Coronary artery (tissue), 2 donors: ENCODE measurements at places on chromosomes 7 and 10.
A peak's percentile ranks its signal among the peaks of the same experiment; 100 is the strongest.

DNA sequence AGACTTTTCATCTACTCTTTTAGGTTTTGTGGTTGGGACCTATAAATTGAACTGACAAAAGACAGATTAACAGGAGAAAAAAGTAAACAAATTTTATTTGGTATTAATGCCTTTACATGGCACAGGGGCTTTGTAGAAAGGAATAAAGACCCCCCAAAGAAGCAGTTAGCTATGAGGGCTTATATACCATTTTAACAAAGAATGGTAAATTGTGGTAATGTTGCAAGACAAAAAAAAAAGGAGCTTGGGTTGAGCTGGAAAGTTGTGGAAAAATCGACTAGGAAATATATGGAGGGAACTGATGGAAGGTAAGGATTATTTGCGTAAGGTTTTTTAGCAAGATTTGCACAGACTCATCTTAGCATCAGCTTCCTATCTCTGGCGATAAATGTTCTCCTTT is 84.6 kb downstream of the JCAD start:
- no peak for DNase-seq

- no peak for DNase-seq
Measured at GRCh38 chr10:104317269-104317710, 21.0 kb downstream of the ITPRIP start.

GRCh38 chr10:117096599-117097201 is 41.4 kb downstream of the VAX1 start:
- DNase-seq, result no peak

DNA sequence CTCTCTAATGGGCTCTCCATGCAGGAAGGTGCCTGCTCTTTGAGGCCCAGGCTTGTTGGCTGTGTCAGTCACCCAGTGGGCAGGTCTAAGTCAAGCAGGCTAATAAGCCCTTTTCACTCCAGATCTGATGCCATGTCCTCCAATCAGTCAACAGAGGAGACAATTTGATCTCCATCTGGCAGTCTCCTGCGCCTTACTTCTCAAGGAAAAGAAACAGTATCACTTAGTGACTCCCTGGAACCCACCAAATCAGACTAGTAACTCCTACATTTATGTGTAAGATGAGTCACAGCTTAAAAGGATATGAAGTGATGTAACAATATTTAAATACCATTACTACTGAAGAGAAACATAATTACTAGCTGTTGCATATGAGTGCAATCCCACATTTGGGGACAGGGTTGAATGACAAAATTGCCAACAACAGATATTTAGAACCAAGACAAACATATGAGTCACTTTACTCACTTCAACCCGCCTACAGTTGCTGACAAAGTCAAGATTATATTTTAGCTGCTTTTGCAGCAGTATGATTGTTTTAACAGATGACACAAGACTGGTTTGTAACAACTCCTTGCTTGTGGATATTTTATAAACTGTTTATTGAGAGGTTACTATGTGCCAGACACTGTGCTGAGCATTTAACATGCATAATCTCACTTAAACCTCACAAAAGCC is 72.1 kb downstream of the USP6NL start:
- no peak for DNase-seq

DNA sequence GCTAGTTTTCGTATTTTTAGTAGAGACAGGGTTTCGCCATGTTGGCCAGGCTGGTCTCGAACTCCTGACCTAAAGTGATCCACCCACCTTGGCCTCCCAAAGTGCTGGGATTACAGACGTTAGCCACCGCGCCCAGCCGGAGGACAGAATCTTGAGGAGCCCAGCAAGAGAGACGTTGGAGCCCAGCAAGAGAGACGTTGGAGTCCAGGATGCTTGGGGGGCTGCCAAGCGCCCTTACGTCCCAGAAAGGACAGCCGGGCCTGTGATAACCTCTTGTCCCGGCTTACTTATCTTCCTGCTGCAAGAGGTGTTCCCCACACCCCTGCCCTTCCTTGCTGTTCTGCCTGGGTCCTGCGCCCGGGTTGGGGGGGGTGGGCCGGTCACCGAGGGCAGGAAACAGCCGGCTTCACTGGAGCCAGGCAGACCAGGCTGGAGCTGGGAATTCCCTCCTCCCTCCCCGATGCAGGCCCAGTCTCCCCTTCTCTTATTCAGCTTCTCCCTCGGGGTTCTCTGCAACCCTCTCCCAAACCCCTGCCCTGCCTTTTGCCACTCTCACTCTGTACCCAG is 1.9 kb upstream of the EPHB4 start:
- DNase-seq, result no peak

DNA sequence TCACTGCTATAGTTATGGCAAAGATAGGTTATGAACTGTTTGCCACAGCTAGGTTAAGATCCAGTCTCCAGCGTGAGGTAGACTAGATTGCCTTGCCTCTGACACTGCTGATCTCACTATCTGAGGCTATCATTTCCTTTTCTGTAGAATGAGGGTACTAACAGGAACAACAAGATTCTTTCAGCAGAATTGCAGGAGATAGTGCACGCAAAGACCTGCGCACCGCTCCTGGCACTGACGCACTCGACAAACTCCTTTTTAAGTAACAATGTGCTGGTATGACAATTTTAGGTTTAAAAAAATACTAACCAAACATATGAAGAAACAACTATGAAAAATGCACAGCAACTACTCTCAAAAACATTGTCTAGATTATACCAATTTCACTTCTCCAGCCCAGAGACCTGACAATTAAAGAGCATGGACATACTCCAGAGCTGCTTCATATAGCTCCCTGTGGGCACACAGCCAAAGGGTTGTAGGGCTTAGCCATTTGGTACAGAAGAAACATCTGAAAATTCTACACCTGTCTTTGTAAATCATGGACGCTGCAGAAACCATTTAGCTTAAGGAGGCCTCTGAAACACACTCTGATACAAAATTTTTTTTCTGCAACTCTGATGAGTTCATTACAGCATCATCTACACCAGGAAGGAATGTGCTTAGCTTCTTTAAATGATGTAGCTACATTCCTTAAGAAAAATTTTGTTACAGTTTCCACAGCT is 7.8 kb downstream of the ADAM12 start:
- no peak for DNase-seq

GRCh38 chr7:37018954-37019353 is 294.7 kb upstream of the AOAH start:
- no peak for DNase-seq

DNA sequence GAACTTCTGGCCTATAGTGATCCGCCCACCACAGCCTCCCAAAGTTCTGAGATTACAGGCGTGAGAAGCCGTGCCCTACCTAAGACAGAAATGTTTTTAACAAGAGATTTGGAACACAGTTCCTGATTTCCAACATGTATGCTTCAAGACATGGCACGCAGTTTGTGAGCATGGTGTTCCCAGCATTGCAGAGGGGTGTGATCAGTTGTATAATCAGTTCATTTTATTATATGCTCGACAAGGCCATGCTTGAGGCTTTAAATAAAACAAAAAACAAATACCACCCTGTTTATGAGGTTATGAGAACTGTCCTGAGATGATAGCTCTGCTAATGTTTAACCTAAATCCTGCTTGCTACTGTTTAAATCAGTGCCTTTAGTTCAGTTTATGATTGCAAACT is 60.2 kb downstream of the TASOR2 start:
- DNase-seq, result no peak

GRCh38 chr10:28072573-28072972 is 73.7 kb upstream of the ODAD2 start:
- DNase-seq, result no peak

DNA sequence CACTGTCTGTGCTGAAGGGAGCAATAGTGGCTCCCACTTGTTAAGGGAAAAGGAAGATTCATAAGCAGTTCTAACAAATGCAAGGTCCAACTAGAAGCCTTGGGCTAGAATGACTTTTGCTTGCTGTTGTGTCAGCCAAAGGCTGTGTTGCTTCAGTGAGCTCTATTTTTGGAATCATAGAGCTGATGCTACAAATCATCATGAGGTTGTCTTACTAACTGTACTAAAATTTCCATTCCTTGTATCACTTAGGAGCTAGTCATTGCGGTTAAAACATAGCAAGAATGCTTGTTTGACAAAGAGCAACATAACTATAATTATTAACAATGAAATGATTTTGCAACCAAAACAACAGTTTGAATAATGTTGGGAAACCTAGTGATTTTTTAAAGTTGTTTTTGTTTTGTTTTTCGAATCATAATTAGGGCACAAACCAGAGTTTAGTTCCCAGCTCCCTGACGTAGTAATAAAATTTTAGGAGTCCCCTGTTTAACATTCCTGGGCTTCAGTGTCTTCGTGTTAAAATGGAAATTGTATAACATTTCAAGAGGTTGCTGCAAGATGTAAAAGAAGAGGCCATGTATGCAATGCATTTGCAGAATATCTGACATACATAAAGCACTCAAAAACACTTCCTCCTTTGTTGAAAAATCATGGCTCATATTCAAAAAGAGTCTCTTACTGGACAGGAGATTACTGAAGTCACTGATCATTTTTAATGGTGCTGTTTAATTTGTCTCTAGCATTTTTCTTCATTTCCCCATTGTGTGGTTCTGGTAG is 183.4 kb downstream of the MACC1 start:
- no peak for DNase-seq

DNA sequence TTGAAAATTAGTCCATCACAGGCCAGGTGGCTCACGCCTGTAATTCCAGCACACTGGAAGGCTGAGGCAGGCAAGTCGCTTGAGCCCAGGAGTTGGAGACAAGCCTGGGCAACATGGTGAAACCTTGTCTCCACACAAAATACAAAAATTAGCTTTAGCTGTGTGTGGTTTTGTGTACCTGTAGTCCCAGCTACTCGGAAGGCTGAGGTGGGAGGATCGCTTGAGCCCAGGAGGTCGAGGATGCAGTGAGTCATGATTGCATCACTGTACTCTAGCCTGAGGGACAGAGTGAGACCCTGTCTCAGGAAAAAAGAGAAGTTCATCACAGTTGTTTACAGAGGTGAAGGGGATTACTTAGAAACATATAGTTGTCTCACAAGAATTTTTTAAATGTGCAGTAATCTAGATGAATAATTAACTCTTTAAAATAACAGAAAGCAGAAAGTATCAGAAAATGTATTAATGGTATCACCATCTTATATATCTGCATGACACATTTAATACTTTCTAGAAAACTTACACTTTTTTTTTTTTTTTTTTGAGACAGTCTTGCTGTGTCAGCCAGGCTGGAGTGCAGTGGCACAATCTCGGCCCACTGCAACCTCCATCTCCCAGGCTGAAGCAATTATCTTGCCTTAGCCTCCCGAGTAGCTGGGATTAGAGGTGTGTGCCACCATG is 8.9 kb downstream of the LCOR start:
- no peak for DNase-seq

- DNase-seq, result no peak
Measured at GRCh38 chr7:39697483-39697882, 74.1 kb downstream of the RALA start.

DNA sequence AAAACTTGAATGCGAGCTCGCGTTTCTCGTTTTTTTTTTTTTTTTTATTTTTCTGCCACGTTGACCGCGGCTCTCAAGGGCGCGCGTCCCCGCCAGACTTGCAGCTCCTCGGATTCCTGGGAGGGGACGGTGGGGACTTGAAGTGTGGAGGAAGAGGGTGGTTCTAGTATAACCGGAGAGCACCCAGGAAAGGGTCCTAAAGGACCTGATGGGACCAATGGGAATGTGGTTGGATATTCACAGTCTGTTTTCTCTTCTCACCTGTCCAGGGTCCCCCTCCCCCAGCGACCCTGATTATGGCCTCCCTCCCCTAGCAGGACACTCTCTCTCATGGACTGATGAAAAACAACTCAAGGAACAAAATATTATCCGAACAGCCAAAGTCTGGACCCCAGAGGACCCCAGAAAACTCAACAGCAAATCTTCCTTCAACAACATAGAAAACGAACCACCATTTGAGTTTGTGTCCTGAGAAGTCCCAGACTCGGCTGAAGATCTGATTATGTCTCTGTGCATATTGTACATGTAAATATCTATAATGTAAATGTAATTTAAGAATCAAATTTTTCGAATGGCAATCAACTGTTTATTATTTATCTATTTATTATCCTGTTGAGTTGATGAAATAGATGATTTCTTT is 1.4 kb downstream of the PTF1A start:
- DNase-seq, result no peak

DNA sequence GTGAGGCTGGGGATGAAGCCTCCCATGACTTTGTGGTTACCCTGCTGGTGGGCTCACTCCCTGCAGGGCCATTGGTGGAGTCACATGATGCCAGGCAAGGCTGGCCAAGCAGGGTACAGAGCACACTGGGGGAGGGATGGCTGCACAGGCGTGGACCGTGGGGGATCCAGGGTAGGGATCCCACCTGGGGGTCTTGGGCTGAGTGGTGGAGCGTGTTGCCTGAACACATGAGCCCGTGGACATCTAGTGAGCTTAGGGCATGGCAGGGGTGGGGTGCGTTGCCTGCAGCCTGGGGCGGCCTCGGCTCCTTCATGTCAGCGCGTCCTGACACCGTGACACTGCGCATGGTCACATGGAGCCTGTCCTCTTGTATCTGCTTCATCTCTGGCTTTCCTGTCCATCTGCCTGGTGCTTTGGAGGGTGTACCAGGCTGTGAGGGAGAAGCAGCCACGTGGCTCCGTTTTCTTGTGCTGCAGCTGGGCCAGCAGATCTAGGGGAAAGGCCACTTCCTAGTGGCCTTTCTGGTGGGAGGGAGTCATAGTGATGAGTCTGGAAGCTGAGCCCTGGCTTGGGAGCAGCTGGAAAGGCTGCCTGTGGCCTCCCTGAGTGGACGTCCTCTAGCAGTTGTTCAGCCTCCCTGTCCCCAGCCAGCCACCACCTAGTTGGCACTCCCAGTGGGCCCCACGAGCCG is 96.2 kb downstream of the LHPP start:
- DNase-seq, result no peak

GRCh38 chr10:124328477-124329220 is 90.1 kb downstream of the OAT start:
- peak; percentile 88 for DNase-seq

GRCh38 chr10:127854769-127855590 is 37.8 kb downstream of the CLRN3 start:
- peak; percentile 68 for DNase-seq

DNA sequence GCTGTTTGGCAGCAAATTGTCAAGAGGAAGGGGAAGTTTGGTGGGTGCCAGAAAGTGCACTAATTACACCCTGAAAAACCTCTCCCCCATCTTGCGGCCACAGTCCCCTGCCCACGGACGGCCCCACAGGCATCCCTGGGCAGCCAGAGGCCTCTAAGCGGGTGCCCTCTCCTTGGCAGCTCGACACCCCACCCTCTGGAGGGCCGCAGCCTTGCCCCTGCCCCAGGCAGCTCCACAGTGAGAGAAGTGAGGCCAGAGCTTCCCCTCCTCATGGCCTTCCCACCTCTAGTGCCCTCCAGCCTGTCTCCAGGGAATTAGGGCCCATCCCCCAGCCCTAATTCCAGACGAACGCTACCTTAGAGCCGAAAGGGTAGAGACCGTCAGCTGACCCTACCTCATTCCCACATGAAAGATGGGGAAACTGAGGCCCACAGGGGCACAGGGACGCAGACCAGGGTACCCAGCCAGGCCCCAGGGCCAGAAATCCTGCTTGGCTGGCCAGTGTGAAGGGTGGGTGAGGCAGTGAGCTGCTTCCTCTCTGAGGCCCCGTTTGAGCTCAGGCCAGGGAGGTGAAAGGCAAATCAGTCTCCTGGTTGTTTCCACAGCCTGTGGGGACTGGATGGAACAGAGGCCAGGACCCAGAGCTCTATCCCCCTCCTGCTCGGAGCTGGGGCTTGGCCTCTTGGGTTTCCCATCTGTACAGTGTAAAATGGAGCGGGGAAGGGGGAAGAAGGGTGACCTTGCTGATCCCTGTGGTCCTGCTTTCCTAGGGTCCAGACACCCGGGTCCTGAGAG is 10.0 kb downstream of the ZCCHC24 start:
- DNase-seq, result no peak

GRCh38 chr10:31803606-31804351 is 124.9 kb downstream of the ARHGAP12 start:
- DNase-seq, result no peak
